ENCODE measurements at places on chromosomes 6 and 20.

GRCh38 chr20:18436847-18437246, 30.0 kb downstream of the DZANK1 start:
- no peak for DNase-seq

GRCh38 chr6:10355115-10355702, 59.7 kb downstream of the TFAP2A start:
- DNase-seq = no peak

- DNase-seq = no peak
Measured at GRCh38 chr6:63496361-63496804, 75.9 kb upstream of the LOC128125822 start.

DNA sequence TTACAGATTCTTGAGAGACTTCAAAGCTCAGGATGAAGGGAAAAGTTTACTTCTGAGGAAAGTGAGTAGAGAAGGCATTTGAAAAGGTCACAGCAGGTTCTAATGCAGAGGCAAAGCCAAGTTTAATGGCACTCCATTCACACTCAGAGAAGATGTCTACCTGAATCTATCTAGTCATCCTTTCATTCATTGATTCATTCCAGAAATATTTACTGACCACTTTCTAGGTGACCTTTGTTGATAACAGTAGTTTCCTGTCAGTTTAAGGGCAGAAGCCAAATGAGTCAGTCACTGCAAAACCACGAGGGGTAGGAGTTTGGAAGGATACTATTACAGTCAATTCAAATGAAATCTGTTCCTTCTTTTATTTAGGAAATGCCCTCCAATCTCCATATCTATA, 30.8 kb downstream of the FBXO5 start:
- DNase-seq = no peak

- no peak for DNase-seq
Measured at GRCh38 chr6:56938649-56939191, 16.2 kb upstream of the BEND6 start.

DNA sequence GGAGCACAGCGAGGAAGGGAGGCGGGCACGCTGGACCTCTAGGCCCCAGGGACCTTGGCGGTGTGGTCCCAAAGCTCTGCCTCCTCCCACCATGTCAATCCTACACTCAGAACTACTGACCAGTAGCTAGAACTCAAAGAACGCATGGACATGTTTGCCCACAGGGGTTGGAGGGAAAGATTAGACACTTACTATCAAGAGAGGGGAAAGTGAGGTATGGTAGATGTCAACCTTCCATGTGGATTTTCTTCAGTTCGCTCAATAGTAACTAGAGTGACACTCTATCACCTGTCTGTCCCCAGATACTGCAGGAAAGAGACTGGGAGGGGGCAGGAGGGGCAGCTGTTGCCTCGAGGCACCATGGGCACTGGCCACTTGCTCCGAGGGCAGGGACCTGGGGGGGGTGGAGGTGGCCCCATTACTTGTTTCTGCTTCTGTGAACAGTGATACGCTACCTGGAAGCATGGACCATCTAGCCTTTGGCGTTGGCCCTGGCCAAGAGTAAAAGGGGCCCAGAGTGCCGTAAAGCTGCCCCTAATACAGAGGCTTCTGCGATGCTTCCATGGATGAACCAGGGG, 912 bp upstream of the DIDO1 start:
- no peak for DNase-seq

- no peak for DNase-seq
Measured at GRCh38 chr20:45059022-45059728, 41.8 kb downstream of the KCNS1 start.

DNA sequence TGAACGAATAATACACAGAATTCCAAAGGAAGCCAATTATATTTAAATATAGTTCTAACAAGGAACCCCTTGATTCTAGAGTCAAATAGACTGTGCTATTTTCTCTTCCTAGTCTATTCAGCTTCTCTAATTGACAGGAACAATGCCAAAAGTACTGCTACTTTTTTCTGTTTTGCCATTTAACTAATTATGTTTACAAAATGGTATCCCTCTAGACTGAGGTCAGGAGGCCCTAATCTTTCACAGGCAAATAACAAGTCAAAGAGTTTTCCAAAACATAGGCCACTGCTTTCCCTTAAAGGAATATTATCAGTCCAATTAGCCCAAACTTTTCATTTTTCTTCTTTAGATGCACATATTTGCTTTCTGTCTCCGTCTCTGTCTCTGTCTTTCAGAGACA, 539.3 kb downstream of the RFPL4B start:
- DNase-seq = no peak

- DNase-seq = peak; percentile 36
Measured at GRCh38 chr6:17839513-17840223, 132.9 kb upstream of the NUP153 start.

GRCh38 chr20:50834599-50835005, 39.7 kb downstream of the BCAS4 start:
- no peak for DNase-seq

- DNase-seq = no peak
Measured at GRCh38 chr20:48308232-48308781, 519.5 kb downstream of the PREX1 start.

GRCh38 chr6:137217801-137218472, 1.2 kb downstream of the IFNGR1 start:
- DNase-seq = peak; percentile 10

- no peak for DNase-seq
Measured at GRCh38 chr6:75409928-75410327, 83.7 kb downstream of the FILIP1 start.

GRCh38 chr6:147441751-147442150, 66.7 kb upstream of the SAMD5 start:
- DNase-seq = no peak

- DNase-seq = no peak
Measured at GRCh38 chr20:39089797-39090196, 127.7 kb downstream of the DHX35 start.

- DNase-seq = no peak
Measured at GRCh38 chr6:145372671-145373151, 362.6 kb downstream of the EPM2A start.

DNA sequence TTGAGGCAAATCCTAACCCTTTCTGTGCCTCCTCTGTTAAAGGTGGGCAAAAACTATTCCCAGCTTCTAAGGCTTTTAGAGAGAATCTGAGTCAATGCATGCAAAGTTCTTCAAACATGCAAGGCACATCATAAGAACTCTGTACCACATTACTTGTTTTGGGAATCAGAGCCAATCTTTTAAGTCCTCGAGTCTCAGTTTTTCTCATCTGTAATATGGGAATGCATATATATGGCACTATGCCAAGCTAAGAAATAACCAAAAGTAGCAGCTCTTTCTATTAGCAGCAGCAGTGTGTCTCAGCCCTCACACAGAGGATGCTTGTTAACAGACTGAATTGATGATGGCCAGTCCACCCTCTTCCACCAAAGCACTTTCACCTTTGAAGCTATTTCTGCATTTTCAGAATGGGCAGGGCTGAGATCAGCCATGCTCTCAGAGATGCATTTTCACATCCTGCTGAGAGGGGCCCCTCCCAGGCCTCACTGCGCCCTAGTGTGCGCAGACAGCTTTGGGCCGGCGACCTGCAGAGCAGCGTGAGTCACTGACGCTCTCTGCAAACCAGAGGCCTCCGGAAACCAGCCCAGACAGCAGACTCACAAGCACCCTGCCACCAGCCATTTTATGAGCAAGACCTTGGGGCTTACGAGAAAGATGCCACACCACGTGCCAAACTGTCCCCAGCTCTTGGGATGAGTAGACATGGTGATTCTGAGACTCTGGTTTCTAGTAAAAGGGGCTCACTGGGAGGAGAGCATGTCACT, 138.0 kb downstream of the NFATC2 start:
- DNase-seq = no peak

- DNase-seq = no peak
Measured at GRCh38 chr20:18624948-18625347, 37.1 kb downstream of the DTD1 start.

Data from retina (tissue), 1 donor.